Brain microvascular endothelial cell (primary cell): ENCODE measurements at places on chromosomes 2 and 18.

DNA sequence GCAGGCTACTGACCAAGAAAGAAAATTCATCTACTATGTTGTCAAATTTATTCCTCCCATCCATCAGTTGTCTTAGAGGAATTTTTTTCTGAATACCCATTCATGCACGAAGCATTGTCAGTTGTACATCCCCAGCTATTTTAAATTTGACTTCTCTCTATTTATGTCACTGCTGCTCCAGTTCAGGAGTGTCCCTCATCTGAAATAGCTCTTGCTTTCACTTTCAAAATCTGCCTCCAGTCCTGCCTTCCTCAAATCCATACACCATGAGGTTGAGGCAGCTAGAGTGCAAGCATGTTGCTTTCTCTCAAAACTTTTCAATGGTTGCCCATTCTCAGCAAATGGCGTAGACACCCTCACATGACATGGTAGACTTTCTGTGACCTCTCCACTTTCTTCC is 335.4 kb upstream of the CDH2 start:
- no peak for DNase-seq

DNA sequence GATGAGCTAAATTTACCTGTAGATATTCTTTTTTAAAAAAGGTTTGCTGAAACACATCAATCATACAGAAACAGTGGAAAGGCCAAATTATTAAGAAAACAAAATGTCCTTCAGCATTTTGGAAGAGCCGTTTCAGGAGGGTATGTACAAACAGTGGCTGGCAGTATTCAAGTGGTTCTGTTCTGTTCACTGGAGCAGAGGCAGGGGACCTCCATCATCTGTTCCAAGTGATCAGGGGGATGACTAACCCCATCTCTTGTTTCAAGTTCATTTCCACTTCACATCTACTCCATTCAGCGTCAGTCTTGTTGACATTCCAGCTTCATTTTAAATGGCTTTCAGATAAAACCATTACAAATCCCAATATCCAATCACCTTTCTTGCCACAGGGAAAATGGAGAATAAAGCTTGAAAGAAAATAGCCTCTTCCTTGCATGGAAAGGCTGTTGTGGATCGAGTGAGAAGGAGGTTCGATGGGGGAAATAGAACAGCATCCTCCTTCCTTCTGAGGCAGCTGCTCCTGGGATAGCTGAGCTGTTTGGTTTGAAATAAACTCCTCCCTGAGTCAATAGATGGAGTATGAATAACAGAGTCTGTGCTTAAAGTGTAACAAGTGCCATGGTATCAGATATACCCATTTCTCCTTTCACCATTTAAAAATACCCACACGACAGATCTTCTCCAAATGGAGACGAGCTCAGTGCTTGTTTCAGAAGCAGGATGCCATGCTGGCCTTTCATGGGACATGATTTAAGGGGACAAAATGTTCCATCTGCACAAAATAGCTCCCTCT is 63.7 kb upstream of the OTOF start:
- DNase-seq: no peak

DNA sequence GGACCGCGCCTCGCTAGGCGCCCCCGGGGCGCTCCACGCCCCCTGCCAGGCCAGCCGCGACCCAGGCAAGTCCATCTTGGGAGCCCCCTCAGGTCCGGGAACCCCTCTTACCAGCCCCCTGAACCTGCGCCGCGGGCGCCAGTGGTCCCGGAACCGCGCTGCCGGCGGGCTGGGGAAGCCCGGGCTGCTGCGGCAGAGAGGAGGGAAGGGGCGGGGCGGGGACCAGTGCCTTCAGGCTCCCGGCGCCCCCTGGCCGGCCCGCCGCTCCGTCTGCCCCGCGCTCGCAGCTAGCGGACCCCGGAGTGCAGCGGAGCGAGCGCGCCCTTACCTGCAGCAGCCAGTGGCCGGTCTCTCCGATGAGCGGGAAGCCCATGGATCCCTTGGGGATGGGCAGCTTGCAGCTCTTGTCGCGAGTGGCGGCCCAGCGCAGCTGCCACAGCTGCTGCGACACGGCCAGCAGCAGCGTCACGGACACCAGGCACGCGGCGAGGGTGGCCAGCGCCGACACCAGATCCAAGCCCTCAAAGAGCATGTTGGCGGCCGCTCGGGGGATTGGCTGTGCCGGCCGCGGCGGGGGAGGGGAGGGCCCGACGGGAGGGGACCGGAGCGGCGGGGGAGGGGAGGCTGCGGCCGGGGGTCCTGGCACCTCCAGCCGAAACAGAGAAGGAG is at the start of gene CYP26B1:
Gene CYP26B1, minus strand, starts transcription at position 560 of the 669 bp plus-strand sequence. Its CDS starts 28 bp downstream, at position 532.
- DNase-seq: no peak

DNA sequence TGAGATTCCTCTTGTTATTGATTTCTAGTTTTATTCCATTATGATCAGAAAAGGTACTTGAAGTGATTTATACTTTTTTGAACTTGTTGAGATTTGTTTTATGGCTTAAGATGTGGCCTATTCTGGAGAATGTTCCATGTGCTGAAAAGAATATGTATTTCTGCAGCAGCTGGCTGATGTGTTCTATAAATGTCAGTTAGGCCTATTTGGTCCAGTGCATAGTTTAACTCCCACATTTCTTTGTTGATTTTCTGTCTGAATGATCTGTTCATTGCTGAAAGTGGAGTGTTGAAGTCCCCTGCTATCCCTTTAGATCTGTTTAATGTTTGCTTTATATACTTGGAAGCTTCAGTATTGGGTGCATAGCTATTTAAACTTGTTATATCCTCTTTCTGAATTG is 7.1 kb upstream of the OR6B2 start:
- no peak for DNase-seq

GRCh38 chr2:205543937-205544702 is 138.2 kb upstream of the NRP2 start:
- DNase-seq: no peak
